Activated T-helper 2 cell treated with anti-CD3 and anti-CD28 coated beads, Interferon-gamma antibody, Interleukin-2, Interleukin-4, amounts not matched to agents 10 μg/mL and 5 μg/mL and 100 μg/mL, durations not matched to agents 14 hours and 24 hours and 36 hours (primary cell): ENCODE measurements at places on chromosomes 3 and 15. TPM values are rescaled to one million over a fixed set of nuclear protein-coding genes. Genes with fewer than 3 reads are reported as not detected.
A peak's percentile ranks its signal among the peaks of the same experiment; 100 is the strongest.

Gene PLSCR2
- not detected in 2 replicates for total RNA-seq

Gene GP5
- total RNA-seq: 0.23 and 0.28 TPM in 2 replicates

Gene CFAP20DC
- total RNA-seq: 1.5 and 1.6 TPM in 2 replicates

Gene MUC13
- not detected in 2 replicates for total RNA-seq

Gene RFTN1
- total RNA-seq: 90.4 and 93.7 TPM in 2 replicates

Gene TMPRSS7
- not detected in 2 replicates for total RNA-seq

Gene DBR1
- total RNA-seq: 22.0 and 22.3 TPM in 2 replicates

DNA sequence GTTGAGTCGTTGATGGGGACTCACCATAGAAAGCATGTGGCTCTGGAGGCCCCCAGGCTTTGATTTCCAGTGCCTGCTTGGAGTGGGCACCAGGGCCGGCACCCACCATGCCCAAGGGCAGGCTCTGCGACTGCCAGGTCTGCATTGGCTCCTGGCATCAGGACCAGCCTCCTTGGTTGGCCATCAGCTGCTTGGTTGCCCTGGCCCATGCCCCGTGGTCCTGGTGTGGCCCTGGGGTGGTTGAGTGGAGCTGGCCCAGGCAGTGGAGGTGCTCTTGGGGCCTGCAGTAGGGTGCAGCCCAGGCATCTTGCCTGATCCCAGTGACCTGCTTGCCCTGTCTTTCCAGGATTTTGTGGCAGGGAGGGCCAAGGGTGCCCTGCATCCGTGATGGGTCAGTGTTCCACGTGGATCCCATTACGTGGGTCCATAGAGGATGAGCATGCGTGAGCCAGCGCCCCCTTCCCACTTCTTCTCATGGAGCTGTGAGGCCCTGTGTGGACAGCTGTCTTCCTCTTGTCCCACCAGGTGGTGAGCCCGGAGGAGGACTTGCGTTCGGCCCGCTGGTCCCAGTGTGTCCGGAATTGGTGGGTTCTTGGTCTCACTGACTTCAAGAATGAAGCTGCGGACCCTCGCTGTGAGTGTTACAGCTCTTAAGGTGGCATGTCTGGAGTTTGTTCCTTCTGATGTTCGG, 187.0 kb downstream of the UBE3A start:
- no peaks in the 10 kb centered on the region for H3K27me3 ChIP-seq
- H3K36me3 ChIP-seq: no peaks in the 10 kb centered on the region
- H3K4me1 ChIP-seq: no peaks in the 10 kb centered on the region
- H3K4me3 ChIP-seq: no peak overlapping the region
- DNase-seq: no peak
- no peak overlapping the region for H3K27ac ChIP-seq

DNA sequence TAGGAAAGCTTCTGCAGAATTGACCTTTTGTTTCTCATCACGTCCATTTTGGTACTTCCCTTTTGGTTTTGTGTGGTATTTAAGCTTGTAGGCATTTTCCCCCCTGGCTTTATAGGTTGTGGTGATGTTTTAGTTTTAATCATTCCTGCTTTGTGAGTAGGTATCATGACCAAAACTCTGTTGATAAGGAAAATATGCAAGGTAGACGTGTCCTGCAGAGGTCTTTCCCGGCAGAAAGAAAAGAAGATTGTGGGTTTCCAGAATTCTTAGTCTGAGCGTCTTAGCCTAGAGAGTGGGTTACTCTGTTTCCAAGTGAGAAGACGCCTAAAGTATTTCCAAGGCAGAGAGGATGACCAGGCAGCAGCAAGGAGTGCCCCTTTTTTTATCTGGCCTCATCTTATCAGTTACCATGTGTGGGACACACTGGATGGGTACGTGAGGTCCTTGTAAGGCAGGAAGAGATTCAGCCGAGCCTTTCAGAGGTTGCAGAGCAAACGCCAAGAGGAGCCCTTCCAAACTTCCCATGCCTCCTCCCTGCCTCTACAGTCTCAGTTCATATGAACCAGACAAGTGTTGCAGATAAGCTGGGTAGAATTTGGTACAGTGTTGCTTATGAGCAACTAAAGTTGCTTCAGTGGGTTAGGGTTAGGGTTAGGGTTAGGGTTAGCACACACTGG, 58.8 kb downstream of the ARNT2 start:
- no peak for DNase-seq
- no peaks in the 10 kb centered on the region for H3K4me1 ChIP-seq
- H3K27me3 ChIP-seq: peaks cover 9% of the 10 kb centered on the region

DNA sequence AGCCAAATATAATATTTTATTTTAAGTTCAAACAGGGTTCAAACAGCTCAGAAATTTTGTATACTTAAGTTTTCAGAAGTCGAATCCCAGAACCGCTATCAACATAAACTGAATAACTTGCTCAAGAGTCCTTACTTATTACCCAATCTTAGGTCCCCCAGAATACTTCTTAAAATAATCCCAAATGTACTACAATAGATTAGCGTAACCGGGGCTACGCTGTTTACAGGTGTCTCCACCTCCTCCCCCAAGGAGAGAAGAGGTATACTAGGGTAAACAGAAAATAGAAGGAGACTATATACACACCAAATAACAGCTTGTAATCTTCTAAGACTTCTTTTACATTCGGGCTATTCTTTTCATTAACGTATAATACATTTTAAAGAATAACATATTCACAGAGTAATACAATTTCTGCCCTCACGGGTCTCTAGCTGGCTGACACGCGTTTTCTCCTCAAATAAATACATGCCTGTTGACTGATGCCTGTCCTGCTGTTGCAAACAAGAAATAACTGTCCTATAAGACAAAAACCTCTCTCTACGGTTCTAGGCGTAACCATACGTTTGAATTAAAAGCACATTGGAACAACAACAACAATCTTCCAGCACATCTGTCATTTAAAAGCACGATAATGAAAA, 1.3 kb downstream of the DENND4A start:
- peaks cover 19% of the 10 kb centered on the region for H3K36me3 ChIP-seq
- no peak for DNase-seq
- peaks cover 51% of the 10 kb centered on the region for H3K4me1 ChIP-seq
- H3K27me3 ChIP-seq: no peaks in the 10 kb centered on the region
- peak overlapping the region; percentile 87 for H3K4me3 ChIP-seq

GRCh38 chr3:33773637-33774036, 24.8 kb upstream of the PDCD6IP start:
- no peak for DNase-seq
- no peak overlapping the region for H3K4me3 ChIP-seq
- no peaks in the 10 kb centered on the region for H3K4me1 ChIP-seq
- H3K27me3 ChIP-seq: peaks cover 7% of the 10 kb centered on the region
- no peaks in the 10 kb centered on the region for H3K36me3 ChIP-seq

DNA sequence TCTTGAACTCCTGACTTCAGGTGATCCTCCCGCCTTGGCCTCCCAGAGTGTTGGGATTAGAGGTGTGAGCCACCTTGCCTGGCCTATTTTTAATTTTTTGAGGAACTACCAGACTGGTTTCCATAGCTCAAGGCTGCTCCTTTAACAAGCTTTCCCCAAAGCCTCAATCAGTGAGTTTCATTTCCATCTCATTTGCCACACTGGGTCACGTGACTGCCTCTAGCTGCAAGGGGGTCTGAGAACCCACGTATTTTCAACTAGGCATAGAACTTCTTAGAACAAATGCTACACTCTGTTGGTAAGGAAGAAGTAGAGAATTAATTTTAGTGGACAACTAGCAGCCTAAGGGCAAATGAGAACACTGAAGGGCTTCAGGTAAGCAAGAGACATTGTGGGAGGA, 3.1 kb upstream of the CD276 start:
- H3K4me1 ChIP-seq: peaks cover 27% of the 10 kb centered on the region
- no peak for DNase-seq
- no peaks in the 10 kb centered on the region for H3K36me3 ChIP-seq
- no peak overlapping the region for H3K4me3 ChIP-seq

DNA sequence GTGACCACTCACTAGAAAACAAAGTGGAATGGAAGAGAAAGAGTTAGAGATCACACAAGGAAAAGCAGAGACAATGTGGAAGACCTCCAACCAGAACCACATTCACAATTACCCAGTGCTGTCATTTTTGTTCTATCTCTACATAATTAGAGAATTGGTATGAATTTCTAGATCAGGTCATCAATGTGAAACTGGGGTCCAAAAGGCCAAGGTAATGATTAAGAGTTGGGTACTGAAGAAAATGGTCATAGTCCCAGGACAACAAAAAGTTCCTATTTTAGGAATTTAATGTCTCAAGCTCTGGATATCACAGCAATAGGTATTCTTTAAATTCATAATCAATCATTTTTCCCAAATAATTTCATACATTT, 84.7 kb upstream of the PPIB start:
- H3K27me3 ChIP-seq: no peaks in the 10 kb centered on the region
- H3K27ac ChIP-seq: peak overlapping the region; percentile 45
- DNase-seq: no peak
- H3K4me1 ChIP-seq: peaks cover 48% of the 10 kb centered on the region
- H3K4me3 ChIP-seq: no peak overlapping the region

GRCh38 chr15:78914027-78914764, 30.6 kb downstream of the CTSH start:
- no peaks in the 10 kb centered on the region for H3K27me3 ChIP-seq
- peaks cover 24% of the 10 kb centered on the region for H3K4me1 ChIP-seq
- no peak for DNase-seq

DNA sequence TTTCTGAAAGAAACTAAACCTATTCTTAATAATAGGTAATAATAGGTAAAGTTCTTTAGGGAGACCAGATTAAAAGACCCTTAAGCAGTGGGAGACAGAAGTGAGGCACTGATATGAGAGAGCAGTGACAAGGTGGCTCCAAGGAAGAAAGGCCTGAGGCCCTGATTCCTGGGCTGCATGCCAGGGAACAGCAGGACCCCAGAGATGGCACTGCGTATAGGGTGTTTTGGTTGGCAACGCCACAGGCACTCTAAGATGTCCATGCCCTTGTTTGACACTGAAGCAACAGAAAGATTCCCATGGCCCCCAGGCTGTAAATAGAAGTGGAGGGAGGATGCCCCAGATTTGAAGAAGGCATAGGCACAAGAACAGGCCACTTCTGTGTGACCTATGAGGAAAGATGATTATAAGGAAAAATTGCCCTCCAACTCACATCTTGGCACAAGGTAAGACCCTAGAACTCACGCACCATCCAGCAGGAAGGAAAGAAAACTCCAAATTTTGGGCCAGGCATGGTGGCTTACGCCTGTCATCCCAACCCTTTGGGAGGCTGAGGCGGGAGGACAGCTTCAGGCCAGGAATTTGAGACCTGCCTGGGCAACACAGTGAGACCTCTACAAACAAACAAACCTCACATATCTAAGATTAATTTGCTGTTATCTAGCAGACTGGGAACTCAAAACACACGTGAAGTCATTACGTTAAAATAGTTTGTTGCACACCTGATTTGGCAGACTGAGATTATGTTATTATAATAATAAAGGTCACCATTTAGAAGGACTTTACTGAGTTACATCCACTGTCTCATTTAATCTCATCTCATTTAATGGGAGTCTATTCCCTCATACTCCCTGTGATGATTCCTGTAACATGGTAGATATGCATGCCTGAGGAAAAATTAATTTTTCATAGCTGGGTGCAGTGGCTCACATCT, 10.5 kb upstream of the BLM start:
- no peak overlapping the region for H3K4me3 ChIP-seq
- peaks cover 5% of the 10 kb centered on the region for H3K4me1 ChIP-seq
- no peaks in the 10 kb centered on the region for H3K27me3 ChIP-seq
- H3K36me3 ChIP-seq: peaks cover 21% of the 10 kb centered on the region
- no peak for DNase-seq

DNA sequence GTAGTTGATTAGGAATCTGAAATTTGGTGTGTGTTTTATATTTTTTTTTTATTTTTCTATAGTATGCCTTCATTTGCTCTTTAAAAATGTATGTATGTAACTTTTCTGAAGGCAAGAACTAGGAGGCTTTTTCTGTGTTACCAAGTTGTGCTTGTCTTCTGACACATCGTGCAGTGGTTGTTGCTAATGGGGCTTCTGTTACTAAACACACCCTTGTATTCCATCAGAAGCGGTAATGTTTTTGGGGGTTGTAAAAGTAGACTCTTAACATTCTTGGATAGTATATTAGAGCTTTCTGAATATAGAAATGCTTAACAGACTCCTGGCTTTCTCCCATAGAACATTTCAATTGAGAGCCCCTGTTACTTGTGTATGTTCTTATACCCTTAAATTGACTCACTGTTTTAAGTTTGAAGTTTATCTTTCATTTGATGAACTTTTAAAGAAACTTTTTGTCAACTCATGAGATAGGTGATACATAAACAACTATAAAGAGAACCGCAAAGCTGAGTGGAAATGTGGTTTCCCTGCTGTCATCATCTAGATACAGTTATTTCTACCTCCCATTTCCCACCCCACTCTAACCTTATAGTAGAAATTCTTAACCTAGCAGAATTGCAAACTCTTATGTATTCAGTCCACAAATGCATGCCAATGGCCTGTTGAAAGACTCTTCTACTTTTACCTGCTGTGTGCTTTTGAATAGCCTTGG, 2.5 kb downstream of the TIPARP start:
- H3K27ac ChIP-seq: peak overlapping the region; percentile 84
- peak; percentile 20 for DNase-seq
- H3K36me3 ChIP-seq: peaks cover 57% of the 10 kb centered on the region
- no peaks in the 10 kb centered on the region for H3K27me3 ChIP-seq
- peaks cover 57% of the 10 kb centered on the region for H3K4me1 ChIP-seq
- H3K4me3 ChIP-seq: peak overlapping the region; percentile 86

DNA sequence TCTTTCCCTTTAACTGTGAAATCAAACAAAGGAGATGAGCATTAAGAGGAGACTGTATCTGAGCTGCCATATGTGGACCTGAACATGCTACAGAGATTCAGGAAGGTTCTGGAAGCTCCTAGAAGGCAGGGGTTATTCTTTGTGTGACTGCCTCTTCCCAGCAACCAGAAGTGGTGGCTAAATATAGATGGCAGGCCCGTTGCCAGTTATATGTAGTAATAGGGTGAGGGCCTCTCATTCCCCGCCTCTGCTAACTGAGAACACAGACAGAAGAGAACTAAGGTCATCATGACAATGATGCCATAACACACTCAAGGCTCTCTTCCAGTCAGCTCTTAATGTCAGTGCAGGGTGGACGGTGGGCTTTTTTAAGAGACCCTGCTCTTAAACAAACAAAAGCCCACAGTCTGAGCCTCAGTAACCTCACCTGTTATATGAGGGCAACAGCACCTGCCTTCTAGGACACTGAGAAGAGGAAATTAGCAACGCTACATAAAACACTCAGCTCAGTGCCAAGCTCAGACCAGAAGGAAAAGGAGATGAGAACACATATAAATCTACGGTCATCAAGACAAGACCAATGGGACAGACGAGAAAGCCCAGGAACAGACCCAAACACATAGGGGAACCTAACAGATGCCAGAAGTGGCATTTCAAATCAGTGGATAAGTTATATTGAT, 22.3 kb downstream of the CFAP92 start:
- no peaks in the 10 kb centered on the region for H3K36me3 ChIP-seq
- H3K27me3 ChIP-seq: peaks cover 13% of the 10 kb centered on the region
- peaks cover 3% of the 10 kb centered on the region for H3K4me1 ChIP-seq
- no peak overlapping the region for H3K4me3 ChIP-seq
- no peak for DNase-seq

DNA sequence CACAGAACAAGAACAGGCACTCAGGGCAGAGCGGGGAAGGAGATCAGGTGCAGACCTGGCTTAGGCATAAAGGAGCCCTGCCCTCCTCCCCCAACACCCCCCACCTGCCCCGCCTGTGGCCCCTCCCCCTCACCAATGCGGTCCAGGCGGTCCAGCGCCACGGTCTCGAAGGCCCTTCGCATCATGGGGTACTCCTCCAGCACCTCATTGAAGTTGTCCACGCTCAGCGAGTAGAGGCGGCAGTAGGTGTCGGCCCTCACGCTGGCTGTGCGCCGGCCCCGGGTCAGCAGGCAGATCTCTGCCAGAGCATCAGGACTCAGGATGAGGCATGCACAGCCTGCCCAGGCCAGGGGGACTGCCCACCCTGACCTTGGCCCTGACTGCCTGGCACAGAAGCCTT, 44.8 kb downstream of the HCN4 start:
- no peak overlapping the region for H3K27ac ChIP-seq
- peaks cover 8% of the 10 kb centered on the region for H3K27me3 ChIP-seq
- peaks cover 4% of the 10 kb centered on the region for H3K4me1 ChIP-seq
